ENCODE measurements at places on chromosomes 6 and 20.

DNA sequence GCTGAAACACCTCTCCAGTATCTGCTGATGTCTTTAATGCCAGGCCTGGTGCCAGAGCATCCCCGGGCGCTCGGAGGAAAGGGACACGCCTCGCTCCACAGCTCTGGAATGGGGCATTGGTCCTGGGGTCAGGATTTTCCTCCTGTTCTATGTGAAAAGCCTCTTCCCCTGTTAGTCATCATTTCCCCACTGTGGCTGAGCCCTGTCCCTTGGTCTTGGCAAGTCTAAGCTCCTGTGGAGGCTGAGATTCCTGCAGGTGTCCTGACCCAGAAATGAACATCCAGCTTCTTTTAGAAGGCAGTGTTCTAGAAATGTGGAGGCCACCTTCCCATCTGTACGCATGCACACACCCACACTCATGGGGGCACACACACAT, 19.4 kb downstream of the SYNDIG1 start:
- no peak for DNase-seq

- DNase-seq = no peak
Measured at GRCh38 chr6:111552241-111552744, 53.4 kb downstream of the TRAF3IP2 start.

- DNase-seq = no peak
Measured at GRCh38 chr6:151009576-151009975, 144.1 kb downstream of the MTHFD1L start.

DNA sequence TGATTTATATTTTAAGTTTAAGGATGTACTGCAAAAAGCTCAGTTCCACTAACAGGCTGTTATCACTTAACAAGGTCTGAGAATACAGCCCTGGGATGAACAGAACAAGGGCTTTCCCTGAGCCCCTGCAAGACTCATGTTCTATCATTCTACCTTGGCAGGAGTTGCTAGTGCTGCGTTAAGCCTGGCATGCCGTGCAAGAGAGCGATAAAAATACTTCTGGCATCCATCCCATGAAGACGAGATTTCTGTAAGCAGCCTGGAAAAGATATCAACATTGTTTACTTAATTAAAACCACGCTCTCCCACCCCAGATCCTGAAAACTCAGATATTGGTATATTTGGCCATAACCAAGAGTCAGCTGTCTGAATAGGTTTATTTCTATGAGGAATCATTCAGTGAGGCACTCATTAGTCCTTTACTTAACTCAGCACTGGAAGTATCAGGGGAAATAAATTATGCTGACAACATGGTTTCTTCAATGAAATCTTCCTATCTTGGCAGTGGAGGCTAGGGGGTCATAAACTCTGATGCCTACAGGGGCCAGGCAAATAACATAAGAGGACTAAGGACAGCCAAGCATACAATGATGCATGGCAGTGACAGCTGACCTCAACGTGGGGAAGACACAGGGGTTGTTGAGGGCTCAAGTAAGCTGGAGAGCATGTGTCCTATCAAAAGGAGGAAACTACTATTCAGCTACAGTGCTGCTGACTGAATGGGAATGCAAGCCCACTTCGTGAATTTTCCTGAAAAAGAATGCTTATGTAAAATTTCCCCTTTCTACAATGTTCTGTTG, 37.6 kb upstream of the LYRM2 start:
- DNase-seq = no peak

- no peak for DNase-seq
Measured at GRCh38 chr6:114342826-114343781, at the start of gene HS3ST5. Gene HS3ST5, minus strand, starts transcription at chr6:114343023. Its CDS starts 280,178 bp downstream, at chr6:114062845.

GRCh38 chr20:60788070-60788469, 464.0 kb upstream of the CDH4 start:
- no peak for DNase-seq

DNA sequence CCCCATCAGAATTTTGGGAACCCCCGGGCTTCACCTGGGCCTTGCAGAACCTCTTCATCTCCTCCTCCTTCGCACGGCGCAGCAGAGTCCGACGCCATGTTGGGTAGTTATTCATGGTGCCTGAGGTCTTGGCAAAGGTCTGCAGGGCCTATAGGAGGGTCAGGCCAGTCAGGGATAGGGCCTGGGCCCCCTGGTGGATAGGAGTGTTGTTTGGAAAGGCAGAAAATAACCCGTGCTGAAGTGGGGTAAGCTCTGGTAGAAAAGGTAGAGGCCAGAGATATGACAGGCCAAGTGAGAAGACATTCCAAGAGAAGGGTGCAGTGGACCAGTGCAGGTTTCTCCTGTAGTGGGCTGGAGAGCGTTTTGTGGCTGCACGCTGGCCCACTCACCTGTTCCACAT, 4.9 kb downstream of the SMPD2 start:
- DNase-seq = no peak

- DNase-seq = no peak
Measured at GRCh38 chr6:45746046-45746445, 269.6 kb downstream of the CLIC5 start.

GRCh38 chr6:35599761-35600658, 87.3 kb upstream of the TULP1 start:
- DNase-seq = no peak

DNA sequence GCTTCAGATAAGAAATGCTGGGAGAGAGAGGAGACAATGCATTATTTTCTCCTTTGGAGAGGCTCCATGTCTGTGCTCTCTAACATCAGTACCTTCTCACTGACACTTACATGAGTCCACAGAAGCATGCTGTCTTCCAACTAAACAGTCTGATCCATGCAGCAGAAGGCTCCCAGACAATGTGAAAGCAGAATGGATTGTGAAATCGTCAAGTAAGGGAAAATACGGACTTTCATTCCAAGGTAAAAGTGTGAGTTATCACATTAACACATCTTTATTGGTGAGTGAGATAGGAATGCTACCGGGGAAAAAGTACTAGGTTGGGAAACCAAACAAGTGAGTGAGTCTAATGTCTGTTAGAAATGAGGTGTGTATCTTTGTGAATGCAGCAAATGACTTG, 167.6 kb upstream of the KCNK16 start:
- no peak for DNase-seq

DNA sequence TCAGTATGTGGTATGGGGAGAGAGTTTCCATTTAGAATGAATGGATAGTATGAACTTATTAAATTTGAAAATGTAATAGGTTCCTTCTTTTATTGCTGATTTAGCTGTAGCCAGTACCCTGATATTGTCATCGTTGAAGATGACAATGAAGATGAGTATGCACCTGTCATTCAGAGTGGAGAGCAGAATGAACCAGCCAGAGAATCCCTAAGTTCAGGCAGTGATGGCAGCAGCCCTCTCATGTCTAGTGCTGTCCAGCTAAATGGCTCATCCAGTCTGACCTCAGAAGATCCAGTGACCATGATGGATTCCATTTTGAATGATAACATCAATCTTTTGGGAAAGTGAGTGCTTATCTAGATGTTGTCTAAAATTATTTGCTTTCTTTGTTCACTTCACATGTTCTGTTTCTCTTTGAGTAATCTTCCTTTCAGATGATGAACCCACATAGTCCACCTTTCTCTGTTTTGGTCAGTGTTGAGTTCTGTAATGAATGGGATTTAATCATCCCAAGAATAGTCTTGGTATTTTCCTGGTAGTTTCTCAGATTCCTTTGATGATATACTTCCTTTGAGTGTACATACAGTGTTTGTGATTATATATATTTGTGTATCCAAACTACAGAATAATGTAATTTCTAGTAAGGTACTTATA, 23.3 kb downstream of the HSF2 start:
- no peak for DNase-seq

DNA sequence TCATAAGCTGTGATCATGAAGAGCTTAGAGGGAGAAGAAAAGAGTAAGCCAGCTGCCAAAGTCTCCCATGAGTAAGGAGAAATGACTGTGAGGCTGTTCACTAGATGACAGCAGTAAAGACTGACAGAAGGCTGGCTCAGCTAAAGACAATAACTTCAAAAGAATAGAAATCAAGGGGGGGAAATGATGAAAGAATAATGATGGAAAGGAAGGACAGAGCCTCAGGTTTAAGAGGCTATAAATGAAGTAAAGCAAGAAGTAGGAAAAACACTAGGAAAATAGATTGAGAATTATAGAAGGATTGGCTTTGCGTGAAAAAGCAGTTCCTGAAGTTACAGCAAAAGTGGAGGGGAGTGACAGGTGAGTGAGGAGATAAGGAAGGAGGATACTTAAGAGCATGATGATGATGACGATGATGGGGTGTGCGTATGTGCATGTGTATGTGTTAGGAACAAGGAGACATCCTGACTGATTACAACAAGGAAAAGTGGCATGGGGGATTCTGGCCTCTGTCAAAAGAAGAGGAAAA, 48.2 kb downstream of the HBS1L start:
- no peak for DNase-seq

DNA sequence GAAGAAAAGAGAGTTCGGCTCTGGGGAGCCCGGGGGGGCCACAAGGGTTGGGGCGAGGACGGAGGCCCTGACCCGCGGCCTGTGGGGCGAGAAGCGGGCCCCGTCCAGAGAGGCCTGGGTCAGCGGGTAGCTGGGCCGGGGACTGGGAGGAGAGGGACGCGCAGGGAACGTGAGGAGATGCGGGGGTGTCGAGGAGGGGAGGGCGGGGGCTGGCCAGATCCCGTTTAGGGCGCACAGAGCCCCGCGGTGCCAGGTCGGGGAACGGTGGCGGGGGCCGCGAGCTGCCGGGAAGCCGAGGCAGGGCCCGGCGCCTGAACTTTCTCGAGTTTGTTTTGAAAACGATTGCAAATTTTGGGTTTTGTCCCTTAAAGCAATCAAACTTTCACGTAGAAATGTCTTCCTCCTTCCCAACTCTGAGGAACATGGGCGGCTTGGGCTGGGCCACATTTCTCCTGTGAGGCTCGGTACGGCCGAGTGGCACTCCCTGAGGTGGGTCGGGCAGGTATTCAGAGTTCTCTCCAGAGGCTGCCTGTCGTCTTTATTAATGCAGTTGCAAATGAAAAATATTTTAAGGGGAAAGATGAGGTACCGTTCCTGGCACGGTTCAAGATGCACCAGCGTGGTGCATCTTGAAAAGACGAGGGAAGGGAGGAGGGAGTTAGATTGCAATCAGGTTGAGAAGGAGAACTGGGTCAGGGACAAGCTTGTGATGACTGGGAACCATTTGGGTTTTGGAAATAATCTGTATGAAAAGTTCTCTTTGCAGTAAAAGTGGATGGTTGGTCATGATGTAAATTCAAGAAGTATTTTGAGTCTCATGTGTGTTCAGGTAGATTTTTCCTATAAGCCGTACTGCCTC, 972 bp downstream of the RNF8 start:
- no peak for DNase-seq

- DNase-seq = no peak
Measured at GRCh38 chr6:83702749-83703148, 6.2 kb downstream of the SNAP91 start.

- no peak for DNase-seq
Measured at GRCh38 chr6:133411757-133412156, 170.6 kb downstream of the EYA4 start.

DNA sequence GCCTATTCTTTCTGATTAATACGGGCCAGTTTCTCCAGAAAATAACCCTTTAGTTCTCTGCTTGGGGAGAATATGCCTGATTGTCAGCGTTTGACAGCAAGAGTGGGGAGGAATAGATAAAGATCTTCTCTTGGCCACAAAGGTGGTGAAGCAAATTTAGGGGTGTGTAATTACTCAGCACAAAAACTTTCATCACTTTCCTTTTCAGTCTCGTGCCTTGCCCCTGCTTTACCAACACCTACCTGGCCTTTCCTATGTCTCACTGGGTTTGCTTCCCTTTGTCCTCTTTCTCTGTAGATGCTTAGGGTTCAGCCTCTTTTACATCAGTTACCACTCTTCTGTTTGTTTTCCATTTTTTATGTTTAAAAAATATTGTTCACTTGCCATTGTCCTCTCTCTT, 99.2 kb downstream of the MCHR2 start:
- DNase-seq = no peak

DNA sequence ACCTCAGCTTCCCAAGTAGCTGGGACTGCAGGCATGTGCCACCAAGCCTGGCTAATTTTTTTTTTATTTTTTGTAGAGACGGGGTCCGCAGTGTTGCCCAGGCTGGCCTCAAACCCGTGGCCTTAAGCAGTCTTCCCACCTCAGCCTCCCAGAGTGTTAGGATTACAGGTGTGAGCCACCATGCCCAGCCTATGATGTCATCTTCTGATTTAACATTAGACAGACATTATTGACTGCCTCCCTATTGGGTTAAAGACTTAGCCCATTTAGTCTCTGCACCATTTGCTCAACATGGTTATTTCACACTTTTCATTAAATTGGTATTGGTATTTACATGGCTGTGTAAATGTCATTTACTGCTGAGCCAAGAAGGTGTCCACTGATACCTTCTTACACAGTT, 46.1 kb downstream of the DEK start:
- DNase-seq = no peak

- no peak for DNase-seq
Measured at GRCh38 chr6:3372912-3373554, 83.8 kb downstream of the SLC22A23 start.

DNA sequence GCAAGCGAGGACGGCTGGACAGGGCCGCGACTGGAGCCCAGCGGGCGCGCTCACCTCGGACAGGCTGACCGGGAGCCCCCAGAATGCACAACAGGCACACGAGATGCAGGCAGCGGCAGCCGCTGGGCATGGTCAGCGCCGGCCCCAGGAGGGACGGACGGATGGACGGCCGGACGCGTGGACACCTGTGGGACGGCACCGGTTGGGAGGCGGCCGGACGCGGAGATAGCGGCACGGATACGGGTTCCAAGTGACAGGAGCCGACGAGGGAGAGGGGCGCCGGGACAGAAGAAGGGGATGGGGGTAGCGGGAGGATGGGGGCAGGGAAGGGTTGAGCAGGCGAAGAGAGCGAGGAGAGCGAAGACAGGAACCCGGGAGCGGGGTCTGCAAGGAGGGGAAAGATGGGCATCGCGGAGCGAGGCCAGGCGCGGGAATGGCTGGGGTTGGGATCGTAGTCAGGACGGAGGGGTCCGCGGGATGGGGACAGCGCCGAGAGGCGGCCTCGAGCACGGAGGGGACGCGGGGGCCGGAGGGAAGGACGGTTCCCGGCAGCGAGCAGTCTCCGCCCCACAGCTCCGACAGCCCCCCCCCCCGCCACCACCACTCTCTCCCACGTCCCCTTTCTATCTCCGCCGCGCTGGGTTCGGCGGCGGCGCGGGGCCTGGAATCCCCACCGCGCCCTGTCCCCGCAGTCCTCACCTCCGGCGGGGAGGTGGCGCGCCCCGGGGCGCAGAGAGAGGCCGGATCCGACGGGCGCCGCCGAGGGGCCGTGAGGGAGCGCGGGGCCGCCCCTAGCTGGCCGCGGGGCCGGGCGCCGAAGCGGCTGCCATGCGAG, 435 bp downstream of the DLK2 start:
- DNase-seq = no peak
